ENCODE measurements at places on chromosomes 7 and 10.

GRCh38 chr10:19626156-19626555, 190.1 kb upstream of the PLXDC2 start:
- no peak for DNase-seq

GRCh38 chr7:41277561-41277960, 425.3 kb downstream of the INHBA start:
- DNase-seq = no peak

DNA sequence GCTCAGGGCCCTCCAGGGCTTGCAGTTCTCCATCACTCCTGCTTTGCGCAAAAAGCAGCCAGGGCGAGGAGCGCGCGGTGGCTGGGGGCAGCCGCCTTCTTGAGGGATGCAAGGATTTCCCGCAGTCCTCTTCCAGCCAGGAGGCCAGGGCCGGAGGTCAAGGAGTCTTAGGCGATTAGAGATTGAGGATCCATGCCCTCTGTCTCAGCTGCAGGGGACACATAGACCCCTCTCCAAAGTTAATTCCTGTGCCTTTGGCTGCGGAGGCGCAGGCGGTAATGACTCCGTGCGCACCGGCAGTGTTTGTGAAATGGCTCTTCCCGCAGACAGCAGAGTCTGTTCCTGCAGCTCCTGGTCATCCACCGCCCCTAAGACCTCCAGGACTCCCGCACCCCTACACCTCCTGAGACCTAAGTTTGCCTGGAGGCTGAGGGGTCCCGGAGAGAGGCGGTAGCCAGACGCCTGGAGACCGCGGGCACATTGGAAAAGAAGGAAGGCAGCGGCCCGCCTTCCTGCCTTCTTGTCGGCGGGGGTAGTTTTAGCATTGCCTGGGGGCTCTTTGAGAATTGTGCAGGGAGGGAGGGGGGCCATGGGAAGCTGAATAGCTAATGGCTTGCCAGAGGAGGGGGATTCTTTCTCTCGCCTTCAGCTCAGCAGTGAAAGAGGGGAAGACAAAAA, 3.3 kb upstream of the NEUROG3 start:
- no peak for DNase-seq

- peak; percentile 73 for DNase-seq
Observed at GRCh38 chr10:43965033-43965917, 316.6 kb upstream of the ZNF32 start.

DNA sequence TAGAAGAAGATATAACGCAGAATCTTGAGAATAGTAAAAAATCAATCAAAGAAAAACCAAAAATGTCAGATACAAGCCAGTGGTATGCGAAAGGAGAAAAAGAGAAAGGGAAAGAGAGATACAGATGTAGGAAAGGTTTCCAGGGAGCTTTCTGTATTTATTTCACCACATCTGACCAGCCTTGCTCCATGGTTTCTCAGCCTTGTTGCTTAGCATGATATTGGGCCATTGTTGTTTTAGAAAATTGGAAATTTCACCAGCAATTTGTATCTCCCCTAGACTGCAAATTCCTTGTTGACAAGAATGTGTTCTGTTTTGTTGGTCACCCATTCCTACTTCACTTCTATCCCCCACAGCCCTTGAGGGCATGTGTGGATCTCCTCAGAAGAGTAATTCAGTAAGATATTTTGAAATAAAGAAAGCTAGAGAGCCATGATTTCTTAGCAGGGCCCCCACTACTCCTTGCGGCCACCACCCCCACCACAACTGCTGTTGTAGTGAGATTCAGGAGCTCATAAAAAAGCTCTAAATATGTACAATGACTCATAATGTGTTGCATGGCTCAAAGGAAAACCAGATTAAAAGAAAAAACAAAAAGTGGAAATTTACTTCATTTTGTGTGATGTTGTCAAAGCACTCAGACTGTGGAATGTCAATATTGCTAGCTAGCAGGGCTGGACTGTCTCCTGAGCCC, 138.7 kb downstream of the CHRM2 start:
- no peak for DNase-seq

- no peak for DNase-seq
Observed at GRCh38 chr7:16881844-16882243, at the start of gene AGR3. TSS of gene AGR3 (minus strand) at chr7:16881983. CDS start at chr7:16878618, 3,365 bp downstream.

GRCh38 chr7:92742186-92742585, 94.2 kb downstream of the CDK6 start:
- no peak for DNase-seq

GRCh38 chr7:20557116-20557515, 58.4 kb upstream of the ABCB5 start:
- DNase-seq = no peak

- DNase-seq = peak; percentile 10
Observed at GRCh38 chr10:133438711-133439273, 14.4 kb upstream of the SPRN start.

- peak; percentile 63 for DNase-seq
Observed at GRCh38 chr10:8312781-8313180, 258.3 kb downstream of the GATA3 start.

DNA sequence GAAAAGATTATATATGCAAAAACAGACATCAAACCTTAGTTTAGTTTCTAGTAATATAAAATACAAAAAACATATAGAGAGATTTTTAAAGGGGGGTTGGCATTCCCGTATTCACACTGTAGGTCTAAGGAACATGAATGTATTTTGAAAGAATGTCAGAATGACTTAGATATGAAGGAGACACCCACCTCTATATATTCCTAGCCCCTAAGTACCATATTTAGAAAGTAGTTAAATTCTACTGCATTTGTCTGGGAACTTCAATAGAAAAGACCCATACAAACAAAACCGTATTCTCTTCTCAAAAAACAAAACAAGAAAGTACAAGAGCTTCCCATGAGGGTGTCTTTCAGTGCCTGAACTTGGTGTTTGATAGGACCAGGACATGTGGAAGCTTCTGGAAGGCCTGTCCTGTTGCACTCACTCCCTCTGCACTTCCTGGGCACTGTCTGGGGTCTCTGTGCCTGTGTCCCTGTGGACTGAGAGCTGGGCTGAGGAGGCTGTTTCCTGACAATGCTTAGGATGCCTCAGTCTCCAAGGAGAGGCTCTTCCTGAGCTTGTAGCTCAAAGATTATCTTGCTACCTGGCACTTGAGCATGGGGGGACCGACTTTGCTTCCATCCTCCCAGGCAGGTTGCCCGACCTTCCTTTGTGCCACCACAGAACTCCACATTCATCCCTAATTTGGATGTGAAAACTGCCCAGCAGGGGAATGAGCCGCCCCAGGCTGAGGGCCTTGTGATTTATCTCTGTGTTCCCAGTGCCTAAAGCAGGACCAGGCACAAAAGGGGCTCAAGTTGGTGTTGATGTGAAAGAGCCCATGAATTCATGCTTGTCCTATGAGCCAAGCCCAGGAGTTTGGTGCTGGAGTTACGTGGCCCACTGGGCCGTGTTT, 44.4 kb upstream of the KLF6 start:
- DNase-seq = no peak

DNA sequence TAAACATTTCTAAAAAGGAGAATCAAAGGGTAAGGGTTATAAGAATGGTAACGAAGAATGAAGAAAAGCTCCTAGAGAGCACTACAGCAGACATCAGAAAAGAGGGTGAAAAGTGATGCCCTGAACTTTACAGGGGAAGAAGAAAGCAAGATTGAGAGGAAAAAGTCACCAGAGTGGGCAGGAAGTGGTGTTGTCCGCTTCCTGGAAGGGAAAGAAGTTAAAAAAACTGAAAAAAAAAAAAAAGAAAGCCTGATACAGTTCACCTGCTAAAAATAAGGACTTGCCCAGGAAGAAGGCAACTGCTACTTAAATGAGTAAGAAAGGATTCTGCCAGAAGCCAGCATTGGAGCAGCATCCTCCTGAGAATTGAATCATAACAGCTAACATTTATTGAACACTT, 330.1 kb upstream of the PHF14 start:
- no peak for DNase-seq

DNA sequence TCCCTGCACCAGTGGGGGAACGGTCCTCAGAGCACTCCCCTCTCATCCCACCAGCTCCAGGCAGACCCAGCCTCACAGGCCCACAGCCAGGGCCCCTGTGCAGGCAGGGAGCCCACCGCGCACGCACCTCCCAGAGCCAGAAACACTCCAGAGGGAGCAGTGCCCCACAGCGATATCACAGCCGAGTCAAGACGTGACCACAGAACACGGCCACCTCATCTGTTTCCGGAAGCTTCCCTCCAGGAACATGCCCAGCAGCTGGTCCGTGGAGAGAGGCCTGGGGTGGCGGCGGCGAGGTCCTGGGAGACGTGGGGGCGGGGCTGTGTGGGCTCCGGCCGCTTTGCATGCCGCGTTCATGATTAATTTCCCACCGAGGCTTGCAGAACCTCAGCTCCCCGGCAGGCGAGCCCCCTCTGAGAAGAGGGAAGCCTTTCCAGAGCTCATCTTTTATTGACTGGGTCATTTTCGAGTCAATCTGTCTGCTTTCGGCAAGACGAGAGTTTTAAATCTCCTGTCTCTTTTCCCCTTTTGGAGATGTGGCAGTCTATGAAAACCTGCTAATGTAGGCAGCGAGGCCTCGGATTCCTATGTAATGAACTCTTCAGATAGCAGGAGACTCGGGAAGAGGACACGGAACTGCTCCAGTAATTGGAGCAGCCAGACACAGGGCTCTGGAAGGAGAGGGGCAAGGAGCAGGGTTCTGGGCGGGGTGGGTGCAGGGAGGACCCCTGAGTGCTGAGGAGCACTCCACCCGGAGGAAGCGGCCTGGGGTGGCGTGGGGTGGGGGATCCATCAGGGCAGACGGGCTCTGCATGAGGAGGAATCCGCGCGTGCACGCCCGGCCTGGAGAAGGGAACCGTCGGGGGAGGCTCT, 242.8 kb downstream of the ELFN1 start:
- no peak for DNase-seq

Data from A172 (cell line).